ENCODE measurements at places on chromosomes 6 and 20. TPM values are rescaled to one million over a fixed set of nuclear protein-coding genes. Genes with fewer than 3 reads are reported as not detected.

DNA sequence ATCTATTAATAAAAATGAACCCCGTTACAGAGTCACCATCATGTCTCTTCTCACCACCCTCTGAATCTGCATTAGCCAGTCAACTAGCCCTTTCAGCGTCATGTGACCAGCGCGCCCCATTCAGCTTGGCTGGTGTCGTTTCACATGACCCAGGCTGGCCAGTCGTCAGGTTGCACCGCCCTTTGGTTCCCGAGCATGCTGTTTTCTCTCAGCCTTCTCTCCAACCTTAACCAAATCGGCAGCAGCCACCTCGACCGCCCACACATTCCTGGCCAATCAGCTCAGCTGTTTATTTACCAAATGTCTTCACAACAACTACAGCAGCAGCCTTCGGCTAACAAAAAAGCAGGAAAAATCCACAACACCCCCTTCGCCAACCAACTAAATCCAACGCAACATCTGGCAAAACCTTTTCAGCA, 5.6 kb downstream of the SRSF3 start:
- DNase-seq: peak; percentile 70
- H3K27ac ChIP-seq: no peak overlapping the region
- H3K4me3 ChIP-seq: no peak overlapping the region
- H3K27me3 ChIP-seq: no peaks in the 10 kb centered on the region
- peaks cover 98% of the 10 kb centered on the region for H3K36me3 ChIP-seq

DNA sequence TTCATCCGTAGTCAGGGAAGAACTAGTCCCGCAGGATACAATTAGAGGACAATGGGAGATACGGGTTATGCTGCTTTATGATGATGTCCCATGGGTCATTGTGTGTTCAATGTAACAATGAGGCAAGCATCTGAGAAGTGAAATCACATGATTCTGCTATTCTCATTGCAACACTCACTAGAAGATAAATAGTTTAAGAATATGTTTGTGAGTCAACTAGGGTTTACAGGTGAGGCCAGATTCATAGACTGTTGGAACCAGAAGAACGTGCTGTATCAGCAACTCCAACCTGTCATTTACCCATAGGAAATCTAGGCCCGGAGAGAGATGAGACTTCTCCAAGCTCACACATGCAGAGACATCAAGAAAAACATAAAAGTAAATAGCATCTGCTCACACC, 80.8 kb downstream of the SCML4 start:
- no peaks in the 10 kb centered on the region for H3K4me1 ChIP-seq
- H3K36me3 ChIP-seq: no peaks in the 10 kb centered on the region
- DNase-seq: no peak
- no peak overlapping the region for H3K4me3 ChIP-seq
- peaks cover 41% of the 10 kb centered on the region for H3K27me3 ChIP-seq

DNA sequence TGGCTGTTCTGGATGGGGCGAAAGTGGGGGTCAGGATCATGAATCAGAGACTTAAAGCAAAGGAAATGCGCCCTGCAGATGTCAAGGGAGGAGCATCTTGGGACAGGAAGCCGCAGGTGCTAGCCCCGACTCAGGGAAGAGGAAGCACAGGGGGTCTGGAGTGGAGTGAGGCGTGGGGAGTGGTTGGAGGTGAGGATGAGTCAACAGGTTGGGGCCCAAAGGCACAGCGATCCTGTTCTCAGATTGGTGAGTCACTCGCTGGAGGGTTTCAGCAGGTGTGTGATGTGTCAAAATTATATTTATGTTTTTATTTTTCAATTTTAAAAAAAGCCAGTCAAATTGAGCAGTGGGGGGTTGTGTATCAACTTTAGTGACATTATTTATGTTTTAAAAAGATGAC, 19.0 kb downstream of the PACSIN1 start:
- peaks cover 4% of the 10 kb centered on the region for H3K4me1 ChIP-seq
- no peaks in the 10 kb centered on the region for H3K27me3 ChIP-seq
- DNase-seq: peak; percentile 53
- no peaks in the 10 kb centered on the region for H3K36me3 ChIP-seq

GRCh38 chr20:24777746-24778145, 171.3 kb upstream of the CST7 start:
- H3K27ac ChIP-seq: no peak overlapping the region
- no peak for DNase-seq
- H3K27me3 ChIP-seq: no peaks in the 10 kb centered on the region
- H3K4me3 ChIP-seq: no peak overlapping the region

DNA sequence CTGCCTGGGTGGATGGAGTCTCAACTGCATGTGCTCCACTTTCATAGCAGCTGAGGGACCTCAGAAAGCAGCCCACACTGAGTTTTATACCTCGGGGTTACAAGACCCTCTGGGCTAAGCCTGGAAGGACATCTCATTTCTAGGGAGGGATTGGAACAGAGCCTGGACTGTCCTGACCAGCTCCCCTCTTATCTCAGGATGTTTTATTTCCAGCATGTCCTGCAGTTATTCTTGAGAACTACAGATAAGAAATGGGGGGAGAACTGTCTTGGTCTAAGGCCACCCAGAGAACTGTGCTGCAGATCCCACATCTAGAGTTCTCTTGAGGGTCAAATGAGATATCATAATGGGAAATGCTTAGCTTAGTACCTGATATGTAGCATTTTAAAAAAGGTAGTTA, 97.3 kb upstream of the CHD6 start:
- no peaks in the 10 kb centered on the region for H3K27me3 ChIP-seq
- H3K4me1 ChIP-seq: peaks cover 41% of the 10 kb centered on the region
- H3K4me3 ChIP-seq: peak overlapping the region; percentile 6
- H3K27ac ChIP-seq: peak overlapping the region; percentile 65
- DNase-seq: peak; percentile 73
- no peaks in the 10 kb centered on the region for H3K36me3 ChIP-seq

DNA sequence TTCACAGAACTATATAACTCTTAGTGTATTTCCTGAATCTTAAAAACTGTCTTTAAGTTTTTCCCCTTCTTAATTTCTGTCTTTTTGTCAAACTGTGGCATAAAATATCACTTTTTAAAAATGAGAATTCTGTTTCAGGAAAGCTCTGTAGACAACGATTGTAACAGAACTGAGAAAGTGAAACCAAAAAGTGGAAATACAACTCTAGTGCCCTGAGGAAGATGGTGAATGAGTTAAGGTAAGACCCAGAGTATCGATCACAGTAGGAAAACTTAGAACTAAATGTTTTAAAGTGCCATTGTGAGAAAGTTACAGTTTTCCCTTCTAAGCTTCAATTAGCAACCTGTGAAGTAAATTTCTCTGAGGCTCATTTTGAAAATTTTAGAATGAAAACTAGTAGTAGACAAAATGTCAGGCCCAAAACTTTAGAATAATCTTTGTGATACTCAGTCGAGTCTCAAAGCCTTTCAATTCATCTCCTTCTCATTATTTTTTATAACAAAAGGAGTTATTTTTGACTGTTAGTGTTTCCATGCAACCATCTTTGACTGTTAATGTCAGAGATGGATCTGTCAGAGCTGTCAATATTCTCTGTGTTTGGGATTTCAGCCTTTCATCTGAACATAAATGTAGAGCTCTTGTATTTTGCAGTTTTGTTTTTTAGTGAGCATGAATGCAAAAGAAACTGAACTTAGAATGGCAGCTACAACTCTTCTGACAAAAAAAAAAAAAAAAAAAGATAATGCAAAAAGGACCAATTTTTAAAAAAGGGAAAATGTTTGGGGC, 19.0 kb upstream of the TRDN start:
- H3K27me3 ChIP-seq: no peaks in the 10 kb centered on the region
- H3K4me1 ChIP-seq: no peaks in the 10 kb centered on the region
- H3K27ac ChIP-seq: peak overlapping the region; percentile 60
- DNase-seq: no peak
- H3K36me3 ChIP-seq: no peaks in the 10 kb centered on the region

The DNPH1 gene
- 127 TPM for total RNA-seq

- no peaks in the 10 kb centered on the region for H3K36me3 ChIP-seq
- H3K27me3 ChIP-seq: no peaks in the 10 kb centered on the region
- H3K4me3 ChIP-seq: no peak overlapping the region
- H3K27ac ChIP-seq: peak overlapping the region; percentile 62
Observed at GRCh38 chr20:10510216-10510615, 75.1 kb downstream of the SLX4IP start.

DNA sequence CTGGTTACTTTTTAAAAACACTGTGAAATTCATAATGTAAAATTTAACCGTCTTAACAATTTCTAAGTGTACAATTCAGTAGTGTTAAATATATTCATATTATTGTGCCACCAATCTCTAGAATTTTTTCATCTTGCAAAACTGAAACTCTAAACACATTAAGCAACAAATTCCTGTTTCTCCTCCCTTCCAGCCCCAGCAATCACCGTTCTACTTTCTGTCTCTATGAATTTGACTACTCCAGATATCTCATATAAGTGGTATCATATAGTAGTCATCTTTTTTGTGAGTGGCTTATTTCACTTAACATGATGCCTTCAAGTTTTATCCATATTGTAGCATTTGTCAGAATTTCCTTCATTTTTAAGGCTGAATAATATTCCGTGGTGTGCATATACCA, 44.7 kb downstream of the RSPH3 start:
- H3K27me3 ChIP-seq: no peaks in the 10 kb centered on the region
- peaks cover 6% of the 10 kb centered on the region for H3K4me1 ChIP-seq
- H3K36me3 ChIP-seq: no peaks in the 10 kb centered on the region
- H3K4me3 ChIP-seq: no peak overlapping the region
- no peak overlapping the region for H3K27ac ChIP-seq

DNA sequence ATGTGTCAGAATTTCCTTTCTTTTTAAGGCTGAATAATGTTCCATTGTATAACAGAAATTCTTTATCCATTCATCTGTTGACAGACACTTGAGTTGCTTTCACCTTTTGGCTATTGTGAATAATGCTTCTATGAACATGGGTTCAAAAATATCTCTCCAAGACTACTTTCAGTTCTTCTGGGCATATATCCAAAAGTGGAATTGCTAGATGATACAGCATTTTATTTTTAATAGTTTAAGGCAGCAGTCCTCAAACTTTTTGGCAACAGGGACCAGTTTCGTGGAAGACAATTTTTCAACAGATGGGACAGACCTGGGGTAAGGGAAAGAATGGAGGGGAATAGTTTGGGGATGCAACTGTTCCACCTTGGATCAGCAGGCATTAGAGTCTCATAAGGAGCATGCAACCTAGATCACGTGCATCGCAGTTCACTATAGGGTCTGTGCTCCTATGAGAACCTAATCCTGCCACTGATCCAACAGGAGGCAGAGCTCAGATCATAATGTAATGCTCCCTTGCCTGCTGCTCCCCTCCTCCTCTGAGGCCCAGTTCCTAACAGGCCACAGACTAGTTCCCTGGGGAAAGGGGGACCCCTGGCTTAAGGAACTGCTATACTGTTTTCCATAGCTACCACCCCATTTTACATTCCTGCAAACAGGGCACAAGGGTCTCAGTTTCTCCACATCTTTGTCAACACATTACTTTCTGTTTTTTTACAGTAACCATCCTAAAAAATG, 239.9 kb upstream of the RNF217 start:
- H3K36me3 ChIP-seq: no peaks in the 10 kb centered on the region
- no peak for DNase-seq
- H3K4me3 ChIP-seq: no peak overlapping the region
- H3K27ac ChIP-seq: peak overlapping the region; percentile 72
- no peaks in the 10 kb centered on the region for H3K27me3 ChIP-seq

GRCh38 chr20:57473246-57474048, 51.5 kb downstream of the CTCFL start:
- no peaks in the 10 kb centered on the region for H3K27me3 ChIP-seq
- H3K4me1 ChIP-seq: peaks cover 15% of the 10 kb centered on the region
- no peak overlapping the region for H3K4me3 ChIP-seq

The DOP1A gene
- total RNA-seq: 5.5 TPM

DNA sequence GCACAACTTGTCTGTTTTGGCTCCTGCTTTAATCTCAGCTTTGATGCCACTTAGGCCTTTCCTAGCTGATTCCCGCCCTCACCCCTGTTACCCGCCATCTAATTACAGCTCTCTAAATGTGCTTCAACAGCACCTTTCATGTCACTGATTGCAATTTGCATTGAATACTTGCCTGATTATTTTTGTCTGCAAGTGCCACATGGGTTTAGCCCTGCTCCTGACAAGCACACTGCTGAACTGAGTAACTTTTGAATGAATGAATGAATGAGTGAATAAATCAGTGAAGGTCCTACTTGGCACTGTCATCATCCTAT, 591 bp upstream of the DCBLD1 start:
- H3K27ac ChIP-seq: no peak overlapping the region
- H3K4me3 ChIP-seq: peak overlapping the region; percentile 76
- H3K36me3 ChIP-seq: no peaks in the 10 kb centered on the region
- H3K27me3 ChIP-seq: peaks cover 7% of the 10 kb centered on the region
- DNase-seq: peak; percentile 8

The NKX2-4 gene
- not detected for total RNA-seq

The FAM83C gene
- total RNA-seq: not detected

The ID4 gene
- 0.07 TPM for total RNA-seq
